ENCODE measurements at places on chromosomes 2 and 18.

DNA sequence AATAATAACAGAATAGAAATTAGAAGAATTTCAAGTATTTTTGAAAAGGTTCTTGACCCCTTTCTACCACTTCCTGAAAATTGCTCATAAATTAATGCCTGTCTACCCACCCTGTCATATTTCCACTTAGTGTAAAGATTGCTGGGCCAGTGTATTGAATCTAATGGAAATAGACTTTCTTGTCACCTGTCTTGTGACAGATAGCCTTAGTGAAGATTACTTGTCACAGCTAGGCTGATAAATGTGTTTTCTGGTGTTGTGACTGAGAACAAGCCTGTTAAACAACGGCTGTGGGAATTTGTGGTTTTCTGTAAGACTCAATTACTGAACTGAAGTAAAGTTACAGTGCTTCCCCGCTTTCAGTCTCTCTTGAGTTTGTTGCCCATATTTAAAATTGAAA, 37.0 kb downstream of the PIK3C3 start:
- no peak for DNase-seq

DNA sequence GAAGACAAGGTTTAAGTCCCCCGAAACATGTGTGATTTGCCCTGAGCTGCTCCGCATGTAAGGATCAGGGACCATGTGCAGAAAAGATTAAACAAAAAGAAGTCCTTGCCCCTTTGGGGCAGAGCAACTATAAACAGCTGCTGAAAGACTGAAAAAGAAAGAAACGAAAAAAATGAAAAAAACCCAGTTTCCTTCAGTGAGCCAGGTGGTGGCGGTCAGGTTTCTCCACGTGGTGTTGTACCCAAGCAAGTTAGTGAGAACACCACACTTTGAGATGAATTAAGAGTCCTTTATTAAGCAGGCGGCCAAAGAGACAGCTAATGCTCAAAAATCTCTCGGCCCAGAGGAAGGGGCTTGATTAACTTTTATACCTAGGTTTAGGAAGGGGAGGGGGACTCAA, 404.9 kb upstream of the SYT4 start:
- no peak for DNase-seq

GRCh38 chr2:81481242-81481993, 1176.9 kb upstream of the LRRTM1 start:
- no peak for DNase-seq

DNA sequence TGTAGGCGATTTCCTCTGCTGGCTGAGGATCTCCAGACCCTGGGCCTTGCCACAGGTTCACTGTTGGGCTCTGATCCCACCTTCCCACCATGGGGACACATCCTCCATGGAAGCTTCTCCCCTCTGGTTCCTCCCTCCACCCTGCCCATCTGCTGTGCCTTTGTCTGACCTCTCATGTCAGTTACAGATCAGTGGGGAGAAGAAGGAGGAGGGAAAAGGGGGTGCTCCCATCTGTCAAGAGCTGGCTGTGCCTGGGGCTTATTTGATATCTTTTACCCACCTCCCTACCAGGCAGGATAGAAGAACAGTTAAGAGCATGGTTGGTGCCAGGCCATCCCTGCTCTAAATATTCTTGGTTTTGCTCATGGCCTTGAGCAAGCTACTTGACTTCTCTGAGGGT, 12.3 kb upstream of the DNAJB2 start:
- DNase-seq = no peak

DNA sequence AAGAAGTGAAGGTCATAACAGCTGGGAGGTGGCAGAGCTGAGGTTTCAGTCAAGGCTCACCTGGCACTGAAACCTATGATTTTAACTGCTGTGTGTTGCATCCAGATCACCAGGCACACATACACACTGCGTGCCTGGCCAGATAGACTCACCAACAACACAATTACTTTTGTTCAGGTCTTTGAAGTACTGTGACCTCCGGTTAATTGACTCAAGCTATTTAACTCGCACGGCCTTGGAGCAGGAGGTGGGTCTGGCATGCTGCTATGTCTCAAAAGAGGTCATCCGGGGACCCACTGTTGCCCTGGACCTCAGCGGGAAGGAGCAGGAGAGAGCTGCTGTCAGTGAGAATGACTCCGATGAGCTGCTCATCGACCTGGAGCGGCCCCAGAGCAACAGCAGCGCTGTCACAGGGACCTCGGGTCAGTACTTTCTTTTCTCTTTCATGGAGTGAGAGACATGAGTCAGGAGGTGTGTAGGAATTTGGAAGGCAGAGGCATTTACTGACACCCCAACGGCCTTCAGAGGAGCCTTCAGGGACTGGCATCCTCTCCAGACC, 104.1 kb downstream of the ESCO1 start:
- DNase-seq = no peak

GRCh38 chr18:71554686-71555085, 989.5 kb downstream of the CBLN2 start:
- no peak for DNase-seq

GRCh38 chr2:215271446-215271845, 40.4 kb upstream of the ATIC start:
- DNase-seq = no peak

GRCh38 chr2:61857224-61857623, 3.4 kb upstream of the FAM161A start:
- no peak for DNase-seq

DNA sequence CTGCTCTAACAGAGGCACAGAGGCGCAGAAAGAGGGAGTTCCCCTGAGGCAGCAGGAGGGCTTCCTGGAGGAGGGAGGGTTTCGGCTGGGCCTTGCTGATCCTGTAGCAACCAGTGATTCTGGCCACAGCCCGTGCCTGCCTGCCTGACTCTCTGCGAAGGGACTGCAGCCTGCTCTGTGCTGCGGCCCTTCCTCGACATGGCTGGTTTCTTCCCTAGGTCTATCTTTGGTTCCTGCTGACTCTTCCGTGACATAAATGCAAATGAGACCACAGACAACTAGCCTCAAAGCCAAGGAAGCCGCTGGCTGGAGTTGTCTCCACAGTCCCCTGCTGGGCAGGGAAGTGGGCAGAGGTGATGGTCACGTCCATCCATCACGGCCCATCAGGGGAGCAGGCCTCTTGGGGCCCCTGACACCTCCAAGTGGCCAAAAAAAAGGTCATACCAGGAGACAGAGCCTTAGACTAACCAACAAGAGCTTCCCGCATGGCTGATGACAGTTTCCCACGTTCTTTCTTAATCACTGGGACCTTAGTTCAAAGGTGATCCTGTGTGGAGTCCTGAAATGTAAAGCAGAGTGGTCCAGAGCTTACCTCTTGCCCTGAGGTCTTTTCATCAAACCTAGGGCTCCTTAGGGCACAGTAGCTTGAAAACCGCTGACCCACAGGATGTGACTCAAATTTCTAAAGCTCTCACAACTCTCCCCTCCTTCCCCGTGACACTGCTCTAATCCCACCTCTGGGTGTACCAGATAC, 55.3 kb downstream of the HS1BP3 start:
- DNase-seq = no peak

- DNase-seq = no peak
Observed at GRCh38 chr2:124246170-124246569, 221.1 kb downstream of the CNTNAP5 start.

DNA sequence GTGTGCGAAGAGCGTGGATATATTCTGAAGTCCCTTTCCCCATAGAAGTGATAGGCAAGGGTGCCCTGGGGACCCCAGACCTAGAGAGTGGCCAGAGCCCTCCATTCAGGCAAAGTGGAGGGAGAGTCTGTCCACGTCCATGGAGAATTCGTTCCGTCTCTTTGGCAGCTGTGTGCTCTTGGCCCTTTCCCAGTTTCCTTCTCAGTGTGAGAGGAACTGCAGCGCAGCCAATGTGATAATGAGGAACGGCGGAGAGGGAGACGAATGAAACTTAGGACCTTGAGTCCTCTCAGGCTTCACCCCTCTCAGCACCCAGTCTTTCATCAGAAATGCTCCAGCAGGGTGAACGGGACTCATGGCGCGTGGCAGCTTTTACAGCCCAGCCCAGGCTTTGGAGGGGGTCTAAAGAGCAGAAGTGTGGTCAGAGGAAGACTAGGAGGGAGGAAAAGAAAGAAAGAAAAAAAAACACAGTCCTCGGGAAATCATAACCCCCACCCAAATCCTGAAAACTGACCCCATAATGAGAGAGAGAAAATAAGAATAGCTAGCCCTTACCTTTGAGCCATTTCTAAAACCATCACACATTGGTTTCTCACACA, 95.0 kb upstream of the RIOK3 start:
- DNase-seq = no peak

- DNase-seq = no peak
Observed at GRCh38 chr2:168050377-168050776, 197.0 kb downstream of the STK39 start.

GRCh38 chr2:196399096-196399495, 227.7 kb upstream of the STK17B start:
- no peak for DNase-seq

GRCh38 chr18:47877892-47878291, 52.6 kb downstream of the SMAD2 start:
- DNase-seq = no peak

- DNase-seq = no peak
Observed at GRCh38 chr18:79092874-79093273, 23.7 kb downstream of the ATP9B start.

DNA sequence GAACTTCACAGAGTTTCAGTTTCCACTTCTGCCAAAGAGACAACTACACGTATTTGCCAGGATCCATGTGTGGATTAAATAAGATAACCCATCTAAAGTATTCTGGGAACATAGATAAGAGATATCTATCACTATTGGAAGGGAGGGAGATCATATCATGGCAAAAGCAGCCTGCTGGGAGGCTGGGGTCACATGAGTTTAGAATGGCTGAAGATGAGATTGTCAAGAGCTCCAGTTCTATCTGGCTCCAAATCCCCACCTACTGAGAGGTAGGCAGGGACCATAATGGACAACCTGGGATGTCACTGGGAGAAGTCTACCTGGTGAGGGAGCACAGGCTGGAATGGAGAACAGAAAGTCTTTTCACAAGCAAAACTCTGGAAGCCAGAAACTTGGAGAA, 192.6 kb upstream of the ST6GAL2 start:
- no peak for DNase-seq

- no peak for DNase-seq
Observed at GRCh38 chr2:30371028-30371689, 75.9 kb upstream of the LCLAT1 start.

- peak; percentile 81 for DNase-seq
Observed at GRCh38 chr2:161136696-161137324, 23.4 kb upstream of the TANK start.

GRCh38 chr2:118403658-118404451, 315.6 kb downstream of the INSIG2 start:
- DNase-seq = no peak

GRCh38 chr2:147255812-147256211, 589.0 kb upstream of the ACVR2A start:
- no peak for DNase-seq

GRCh38 chr2:6073191-6074088, 381.3 kb downstream of the SOX11 start:
- no peak for DNase-seq

GRCh38 chr2:65786007-65786717, 353.8 kb upstream of the SPRED2 start:
- DNase-seq = no peak

- no peak for DNase-seq
Observed at GRCh38 chr2:25405611-25406295, 64.0 kb upstream of the DNMT3A start.

- peak; percentile 83 for DNase-seq
Observed at GRCh38 chr2:218979846-218980734, 4.9 kb downstream of the FEV start.

GRCh38 chr2:197596766-197597165, 78.6 kb downstream of the RFTN2 start:
- no peak for DNase-seq

- DNase-seq = no peak
Observed at GRCh38 chr2:238518172-238518820, 91.6 kb downstream of the ASB1 start.

GRCh38 chr18:62187543-62188510, 772 bp downstream of the RELCH start:
- peak; percentile 25 for DNase-seq

DNA sequence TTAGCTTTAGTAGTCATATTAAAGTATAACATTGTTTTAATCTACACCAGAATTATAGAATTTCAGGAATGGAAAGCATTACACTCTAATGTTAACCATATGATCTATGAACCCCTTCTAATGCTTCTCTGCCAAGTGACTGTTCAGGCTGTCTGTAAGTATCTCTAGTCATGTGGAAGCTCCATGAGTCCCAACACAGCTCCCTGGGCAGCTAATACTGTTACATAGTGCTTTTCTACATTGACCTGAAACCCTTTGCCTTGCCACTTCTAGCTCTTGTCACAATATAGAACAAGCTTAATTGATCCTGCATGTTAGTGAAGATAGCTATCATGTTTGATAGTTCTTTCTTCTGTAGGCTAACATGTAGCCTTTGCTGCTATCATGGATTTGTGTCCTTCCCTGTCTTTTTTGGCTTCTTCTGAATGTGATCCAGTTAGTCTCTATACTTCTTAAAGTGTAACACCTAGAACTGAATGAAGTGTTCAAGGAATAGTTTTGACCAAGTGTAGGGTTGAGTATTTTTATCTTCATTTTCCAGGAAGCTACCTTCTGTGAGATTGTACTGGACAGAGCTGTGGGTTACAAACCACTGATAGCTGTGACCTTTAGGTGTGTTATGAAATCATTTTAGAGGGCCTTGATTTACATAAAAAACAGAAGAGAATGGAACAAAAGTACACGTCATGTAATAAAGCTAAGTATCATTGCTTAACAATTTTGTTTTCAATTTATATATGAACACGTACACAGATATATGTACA, 23.7 kb downstream of the BABAM2 start:
- DNase-seq = no peak

GRCh38 chr2:218081063-218081462, 12.0 kb downstream of the RUFY4 start:
- no peak for DNase-seq

DNA sequence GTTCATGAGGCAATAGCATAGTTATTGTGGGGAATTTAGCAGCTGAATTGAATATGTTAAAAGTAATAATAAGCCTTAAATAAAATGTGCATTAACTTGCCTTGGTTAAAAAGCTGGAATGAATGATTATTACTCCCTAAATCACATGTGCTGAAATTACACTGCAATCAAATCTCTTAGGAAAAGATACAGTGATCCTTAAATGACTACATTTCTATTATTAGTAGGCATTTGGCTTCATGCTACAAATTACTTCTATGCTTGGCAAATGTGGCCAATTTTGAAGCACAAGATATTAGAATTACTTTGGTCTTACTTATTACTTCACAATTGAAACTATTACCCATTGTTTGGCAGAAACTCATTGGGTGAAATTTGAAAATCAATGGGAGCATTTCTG, 5.4 kb downstream of the RND3 start:
- no peak for DNase-seq

GRCh38 chr2:102698369-102699111, 63.3 kb upstream of the TMEM182 start:
- DNase-seq = no peak

- peak; percentile 78 for DNase-seq
Observed at GRCh38 chr18:48813833-48814489, 136.8 kb downstream of the SMAD7 start.
